ENCODE measurements at places on chromosomes 2 and 18.

DNA sequence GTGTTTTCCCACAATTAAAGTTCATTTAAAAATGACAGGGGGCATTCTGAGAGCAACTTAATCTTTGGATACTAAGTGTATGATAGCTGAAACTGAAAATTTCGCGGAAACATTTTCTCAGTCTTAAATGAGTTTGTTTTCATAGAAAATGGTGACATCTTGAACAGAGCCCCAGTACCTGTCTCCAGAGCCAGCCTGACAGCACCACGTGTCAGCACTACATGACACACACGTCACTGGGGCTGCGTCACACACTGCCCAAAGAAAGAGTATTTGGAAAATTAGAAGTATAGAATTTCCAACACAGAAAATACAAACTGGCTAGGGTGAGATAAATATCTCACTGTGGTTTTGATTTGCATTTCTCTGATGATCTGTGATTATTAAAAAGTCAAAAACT is 50.8 kb downstream of the CMPK2 start:
- DNase-seq: no peak

GRCh38 chr18:46174342-46175041 is 70.3 kb downstream of the HAUS1 start:
- no peak for DNase-seq

GRCh38 chr18:2881840-2882195 is 35.0 kb downstream of the EMILIN2 start:
- DNase-seq: no peak

- no peak for DNase-seq
Observed at GRCh38 chr2:236969767-236970655, 115.7 kb upstream of the COPS8 start.

GRCh38 chr2:129710670-129711495 is 268.6 kb upstream of the RAB6C start:
- no peak for DNase-seq

- DNase-seq: no peak
Observed at GRCh38 chr2:124888431-124888830, 863.3 kb downstream of the CNTNAP5 start.

DNA sequence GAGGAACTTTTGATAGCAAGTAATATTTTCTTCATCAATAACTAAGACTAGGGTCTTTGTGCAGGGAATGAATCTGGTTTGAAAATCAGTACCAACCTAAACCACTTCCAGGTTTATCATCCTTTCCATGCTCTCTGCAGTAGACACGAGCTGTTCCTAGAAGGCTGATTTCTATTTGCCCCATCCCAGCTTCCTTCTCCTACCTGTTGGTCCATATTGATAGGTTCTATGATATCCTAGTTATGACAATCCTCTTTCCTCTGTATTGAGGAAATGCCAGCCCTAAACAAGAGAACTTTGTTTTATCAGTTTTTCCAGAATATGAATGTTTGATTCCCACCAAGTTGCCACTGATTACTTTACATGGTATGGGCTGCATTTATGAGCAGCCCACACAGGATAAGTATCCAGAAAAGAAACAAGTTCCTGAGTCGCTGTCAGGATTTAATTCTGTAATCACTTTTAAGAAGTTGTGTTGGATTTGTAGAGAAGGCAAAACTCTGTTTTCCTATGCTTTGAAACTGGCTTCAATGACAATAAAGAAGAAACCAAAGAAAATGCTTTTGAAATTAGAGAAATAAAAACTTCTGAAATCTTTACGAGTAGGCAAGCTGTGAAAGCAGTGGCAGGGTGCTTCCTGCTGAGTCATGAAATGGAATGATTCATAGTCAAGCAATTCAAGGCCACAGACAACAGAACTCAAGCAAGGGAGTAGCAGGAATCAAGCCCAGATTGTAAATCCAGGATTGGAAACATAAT is 37.3 kb upstream of the TANK start:
- DNase-seq: peak; percentile 23
